ENCODE measurements at places on chromosomes 4 and X. TPM values are rescaled to one million over a fixed set of nuclear protein-coding genes. Genes with fewer than 3 reads are reported as not detected.
A peak's percentile ranks its signal among the peaks of the same experiment; 100 is the strongest.

- H3K27me3 ChIP-seq: peaks cover 3% of the 10 kb centered on the region
- H3K36me3 ChIP-seq: no peaks in the 10 kb centered on the region
- no peak overlapping the region for H3K27ac ChIP-seq
- no peaks in the 10 kb centered on the region for H3K4me1 ChIP-seq
- DNase-seq: no peak
Measured at GRCh38 chrX:72110876-72111708, 20.6 kb downstream of the RTL5 start.

The PPEF1 gene
- total RNA-seq: 0.63 TPM

DNA sequence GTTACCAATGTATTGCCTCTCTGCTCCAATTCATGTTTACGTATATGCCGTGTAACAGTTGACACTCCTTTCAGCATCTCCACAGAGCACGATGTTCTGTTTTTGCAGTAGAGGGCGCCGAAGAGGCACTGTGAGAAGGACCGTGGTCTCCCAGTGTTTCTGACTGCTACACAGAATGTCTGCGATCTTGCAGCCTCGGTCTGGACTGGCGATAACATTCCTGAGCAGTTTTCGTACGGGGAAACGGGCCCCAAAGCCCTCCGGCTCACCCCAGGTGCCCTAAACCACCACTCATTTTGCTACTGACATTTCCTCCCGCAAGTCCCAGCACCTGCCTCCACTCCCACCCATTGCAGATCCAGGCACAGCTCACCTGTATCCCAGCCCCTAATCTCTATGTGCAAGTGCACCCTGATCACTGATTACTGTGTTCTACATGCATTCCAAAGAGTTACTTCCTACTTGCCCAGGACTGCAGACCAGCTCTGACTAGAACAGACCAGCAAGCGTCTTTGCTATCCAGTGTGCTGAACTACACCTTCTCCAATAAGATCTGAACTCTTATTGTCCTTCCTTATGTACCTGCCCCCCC lies 12.4 kb upstream of the NFXL1 start:
- H3K4me1 ChIP-seq: peaks cover 7% of the 10 kb centered on the region
- peak overlapping the region; percentile 26 for H3K27ac ChIP-seq
- H3K27me3 ChIP-seq: no peaks in the 10 kb centered on the region
- H3K36me3 ChIP-seq: no peaks in the 10 kb centered on the region

DNA sequence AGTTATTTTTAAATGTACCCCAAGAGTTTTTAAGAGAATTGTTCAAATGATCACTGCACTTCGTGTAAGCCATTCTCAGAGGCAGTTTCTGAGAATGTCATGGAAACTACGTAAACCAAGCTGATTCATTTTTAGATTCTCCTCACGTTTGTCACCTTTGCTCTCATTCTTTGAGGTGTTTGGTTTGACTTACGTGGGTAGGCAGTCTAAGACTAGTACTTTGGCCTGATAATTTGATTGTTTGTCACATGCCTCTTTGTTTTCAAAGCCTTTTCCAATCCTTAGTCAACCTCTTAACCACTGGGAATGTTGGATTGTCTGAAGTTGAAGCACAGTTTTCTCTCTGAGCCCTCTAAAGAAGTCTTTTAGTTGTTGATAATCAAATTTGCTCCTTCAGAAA lies 10.5 kb downstream of the SEPTIN11 start:
- H3K36me3 ChIP-seq: no peaks in the 10 kb centered on the region
- H3K27me3 ChIP-seq: no peaks in the 10 kb centered on the region
- no peak for DNase-seq
- H3K4me1 ChIP-seq: peaks cover 19% of the 10 kb centered on the region
- H3K27ac ChIP-seq: peak overlapping the region; percentile 7

DNA sequence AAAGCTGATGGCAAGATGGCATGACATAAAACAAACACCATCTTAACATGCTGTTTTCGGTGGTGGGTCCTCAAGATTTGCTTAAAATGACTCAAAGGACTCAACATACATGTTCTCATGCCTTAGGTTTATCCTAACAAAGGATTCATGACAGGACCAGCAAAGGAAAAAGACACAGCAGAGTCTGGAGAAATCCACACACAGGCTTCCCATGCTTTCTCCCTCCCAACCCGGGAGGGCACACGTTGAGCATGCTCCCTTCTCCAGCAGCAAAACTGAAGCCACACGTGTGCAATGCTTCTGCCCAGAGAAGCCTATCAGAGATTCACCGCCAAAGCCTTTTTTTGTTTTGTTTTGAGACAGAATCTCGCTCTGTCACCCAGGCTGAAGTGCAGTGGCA lies 39.9 kb downstream of the SAT1 start:
- no peak overlapping the region for H3K27ac ChIP-seq
- H3K4me3 ChIP-seq: no peak overlapping the region
- DNase-seq: no peak

DNA sequence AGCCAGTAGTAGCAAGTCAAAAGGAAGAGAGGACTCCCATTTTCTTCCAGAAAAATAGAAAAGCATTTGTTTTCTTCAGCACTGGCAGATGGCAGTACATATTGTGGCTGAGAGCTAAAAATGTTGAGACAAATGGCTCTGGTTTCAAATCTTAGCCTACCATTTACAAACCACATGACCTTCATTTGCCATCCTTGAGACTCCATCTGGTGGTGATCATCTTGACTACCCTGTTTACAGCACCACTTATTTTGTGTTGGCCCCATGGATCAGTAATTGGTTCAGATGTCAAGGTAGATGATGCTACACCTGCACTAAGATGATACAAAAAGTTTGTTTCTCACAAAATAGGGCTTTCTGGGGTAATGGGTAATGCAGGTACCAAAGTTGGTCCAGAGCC lies 951.8 kb upstream of the IGFBP7 start:
- H3K4me1 ChIP-seq: no peaks in the 10 kb centered on the region
- no peak overlapping the region for H3K4me3 ChIP-seq
- H3K36me3 ChIP-seq: no peaks in the 10 kb centered on the region
- H3K27ac ChIP-seq: no peak overlapping the region

DNA sequence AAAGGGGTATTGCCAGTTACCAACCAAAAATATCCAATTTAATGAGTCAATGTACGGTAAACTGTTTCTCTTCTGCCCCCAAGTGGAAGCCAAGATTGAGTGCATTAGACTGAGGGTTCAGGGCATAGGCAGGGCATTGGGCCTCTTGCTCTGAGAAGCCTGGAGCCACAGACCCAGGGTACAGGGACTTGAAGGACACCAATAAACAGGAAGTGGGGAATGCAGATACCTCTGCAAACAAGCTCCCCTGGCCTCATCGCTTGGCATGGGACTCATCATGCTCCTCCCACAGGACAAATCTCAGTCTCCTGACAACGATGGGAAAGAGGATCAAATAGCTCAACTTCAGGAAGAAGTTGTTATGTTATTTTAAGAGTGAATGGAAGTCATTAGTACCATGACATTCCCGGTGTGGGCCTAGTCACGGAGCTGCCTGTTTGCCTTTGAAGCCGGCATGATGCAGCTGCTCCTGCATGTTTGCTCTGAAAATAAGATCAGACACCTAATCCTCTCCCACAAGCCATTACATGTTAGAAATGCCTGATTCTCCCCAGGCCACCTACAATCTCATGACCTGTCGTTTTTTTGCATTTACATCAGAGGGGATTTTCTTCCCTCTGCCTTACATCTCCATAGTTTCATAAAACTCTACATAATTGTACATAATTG lies 224.2 kb downstream of the RCHY1 start:
- no peak overlapping the region for H3K4me3 ChIP-seq
- H3K27me3 ChIP-seq: no peaks in the 10 kb centered on the region
- H3K4me1 ChIP-seq: no peaks in the 10 kb centered on the region
- H3K27ac ChIP-seq: no peak overlapping the region
- peak; percentile 73 for DNase-seq

DNA sequence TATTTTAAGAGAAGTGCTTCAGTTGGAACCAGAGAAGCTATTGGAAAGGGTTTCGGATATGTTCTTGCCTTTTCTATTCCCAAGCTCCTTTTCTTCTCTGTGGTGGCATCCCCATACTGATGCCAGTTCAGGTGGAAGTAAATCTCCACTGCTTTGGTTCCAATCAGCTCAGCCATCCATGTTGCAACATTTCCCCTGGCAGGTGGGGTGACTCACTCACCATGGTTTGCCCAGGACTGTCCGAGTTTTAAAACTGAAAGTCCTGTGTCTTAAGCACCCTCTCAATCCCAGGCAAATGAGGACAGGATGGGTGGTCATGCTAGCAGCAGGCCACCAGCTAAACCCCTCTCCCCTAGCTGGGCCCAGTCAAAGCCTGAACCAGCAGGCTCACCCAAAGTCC lies 15.1 kb downstream of the RAI2 start:
- H3K27ac ChIP-seq: no peak overlapping the region
- no peak overlapping the region for H3K4me3 ChIP-seq
- H3K4me1 ChIP-seq: no peaks in the 10 kb centered on the region
- no peaks in the 10 kb centered on the region for H3K36me3 ChIP-seq
- no peaks in the 10 kb centered on the region for H3K27me3 ChIP-seq
- DNase-seq: no peak

The SH3BP2 gene
- total RNA-seq: 128 TPM

DNA sequence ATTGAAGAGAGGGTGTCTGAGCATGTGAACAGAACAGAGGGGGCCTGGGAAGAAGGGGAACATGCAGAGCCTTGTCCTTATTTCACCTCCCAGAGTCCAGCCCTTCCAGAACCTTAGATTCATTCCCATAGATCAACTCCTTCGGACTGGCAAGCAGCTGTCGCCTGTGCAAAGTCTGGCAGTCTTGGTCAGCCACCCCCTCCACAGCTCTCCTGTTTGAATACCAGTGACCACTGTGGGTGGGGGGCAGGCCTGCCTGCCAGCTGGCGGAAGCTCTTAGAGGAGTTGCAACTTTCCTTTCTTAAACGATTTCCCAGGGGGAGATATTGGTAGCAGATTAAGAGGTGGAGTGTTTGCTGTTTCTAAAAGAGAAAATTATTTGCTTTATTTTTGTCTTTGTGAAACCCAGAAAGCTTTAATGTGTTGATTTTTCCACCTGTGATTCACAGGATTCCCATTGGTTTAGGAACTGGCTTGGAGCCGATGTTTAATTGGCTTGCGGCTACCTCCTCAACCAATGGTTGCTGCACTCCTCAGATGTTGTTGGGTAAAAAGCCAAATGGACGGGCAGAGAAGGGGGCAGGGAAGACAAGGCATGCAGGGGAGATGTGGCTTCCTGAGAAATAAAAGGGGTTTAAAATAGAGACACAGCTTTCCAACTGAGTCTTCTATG lies 62.2 kb upstream of the PRPS1 start:
- DNase-seq: peak; percentile 52
- no peak overlapping the region for H3K27ac ChIP-seq
- no peak overlapping the region for H3K4me3 ChIP-seq
- H3K4me1 ChIP-seq: no peaks in the 10 kb centered on the region
- no peaks in the 10 kb centered on the region for H3K36me3 ChIP-seq

Data from kidney (tissue), 22 donors.